ENCODE measurements at places on chromosomes 1 and 21. TPM values are rescaled to one million over a fixed set of nuclear protein-coding genes. Genes with fewer than 3 reads are reported as not detected.

DNA sequence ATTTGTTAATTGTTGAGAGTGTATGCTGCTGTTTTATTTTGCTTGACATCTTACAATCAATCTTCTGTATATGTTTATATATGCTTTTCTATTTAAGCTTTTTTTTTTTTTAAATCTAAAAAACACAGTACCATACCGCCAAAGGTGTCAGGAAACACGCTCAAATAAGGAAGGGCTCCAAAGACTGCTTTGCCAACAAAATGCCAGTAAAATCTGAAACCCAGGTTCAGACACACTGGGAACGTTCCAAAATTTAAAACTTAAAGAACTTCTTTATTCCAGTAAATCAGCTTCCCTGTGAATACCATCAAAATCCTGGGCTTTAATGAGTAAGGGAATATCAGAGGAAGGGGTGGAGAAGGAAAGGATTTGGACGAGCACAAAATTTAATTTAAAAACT is 87.3 kb downstream of the SIM2 start:
- H3K4me3 ChIP-seq = no peak overlapping the region
- no peaks in the 10 kb centered on the region for H3K27me3 ChIP-seq
- H3K27ac ChIP-seq = no peak overlapping the region
- no peak for DNase-seq

GRCh38 chr1:23709229-23709628 is 17.6 kb downstream of the RPL11 start:
- no peaks in the 10 kb centered on the region for H3K27me3 ChIP-seq
- peaks cover 16% of the 10 kb centered on the region for H3K36me3 ChIP-seq
- no peak overlapping the region for H3K27ac ChIP-seq

GRCh38 chr21:40610345-40610744 is 236.6 kb downstream of the DSCAM start:
- H3K4me1 ChIP-seq = no peaks in the 10 kb centered on the region
- H3K27ac ChIP-seq = no peak overlapping the region
- H3K27me3 ChIP-seq = no peaks in the 10 kb centered on the region
- H3K36me3 ChIP-seq = no peaks in the 10 kb centered on the region

- no peaks in the 10 kb centered on the region for H3K4me1 ChIP-seq
- H3K4me3 ChIP-seq = no peak overlapping the region
- no peak for DNase-seq
- H3K27ac ChIP-seq = no peak overlapping the region
- no peaks in the 10 kb centered on the region for H3K36me3 ChIP-seq
Measured at GRCh38 chr1:107976836-107977235, 11.9 kb upstream of the VAV3 start.

DNA sequence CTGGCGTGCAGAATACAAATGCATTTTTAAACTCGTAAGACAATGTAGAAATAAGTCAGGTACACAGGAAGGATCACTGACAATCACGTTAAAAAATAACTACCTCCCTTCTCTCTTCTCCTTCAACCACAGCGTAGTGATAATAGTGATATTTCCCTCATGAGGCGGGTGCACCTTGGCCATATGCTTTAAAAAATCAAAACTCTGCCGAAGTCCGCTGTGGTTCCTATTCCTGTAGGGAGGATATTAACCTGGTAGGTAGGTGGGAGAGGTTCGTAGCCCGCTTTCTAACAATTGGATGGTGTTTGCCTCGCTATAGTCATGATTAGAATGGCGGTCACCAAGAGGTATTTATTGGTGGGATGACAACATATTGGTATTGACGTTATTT is 732 bp downstream of the GREM2 start:
- peak overlapping the region; percentile 61 for H3K4me3 ChIP-seq
- no peak overlapping the region for H3K27ac ChIP-seq
- H3K4me1 ChIP-seq = no peaks in the 10 kb centered on the region

The OR2L13 gene
- not detected for total RNA-seq

The AK5 gene
- not detected for total RNA-seq

Measured in ascending aorta (tissue), 2 donors.